ENCODE measurements at places on chromosomes 2 and 18.

DNA sequence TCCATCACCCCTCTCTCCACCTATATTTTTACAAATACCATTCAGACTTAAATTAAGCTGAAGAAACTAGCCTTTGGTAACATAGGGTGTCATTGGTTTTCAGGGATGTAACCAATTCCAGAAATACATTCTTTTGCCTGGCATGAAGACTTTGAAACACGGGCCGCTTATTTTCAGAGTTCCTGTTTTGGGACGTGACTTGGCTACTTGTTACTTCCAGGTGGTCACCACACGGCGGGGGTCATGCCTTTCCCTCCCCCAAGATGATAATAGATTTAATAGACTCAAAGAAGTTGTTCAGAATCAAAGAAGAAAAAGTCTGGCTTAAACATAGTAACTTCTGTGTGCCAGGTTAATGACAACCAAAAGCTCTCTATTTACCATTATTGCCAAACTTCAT is 110.6 kb downstream of the SEPTIN10 start:
- no peak for DNase-seq

GRCh38 chr2:120559401-120559800 is 176.3 kb upstream of the GLI2 start:
- DNase-seq, result no peak

DNA sequence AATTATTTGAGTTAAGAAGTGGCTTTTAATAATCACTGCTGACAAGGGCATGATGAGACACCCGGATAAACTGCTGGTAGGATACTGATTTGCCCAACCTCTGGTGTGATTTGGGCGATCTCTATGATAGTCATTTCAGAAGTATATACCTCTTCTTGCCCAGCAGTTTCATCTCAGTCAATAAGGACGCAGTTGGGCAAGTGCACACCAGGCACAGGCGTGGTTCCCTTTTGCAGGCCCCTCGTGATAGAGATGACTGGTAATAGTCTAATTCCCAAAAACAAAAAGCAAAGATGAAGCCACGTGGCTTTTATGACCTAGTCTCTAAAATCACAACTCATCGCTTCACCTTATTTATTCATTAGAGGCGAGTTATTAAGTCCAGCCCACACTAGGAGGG is 246.4 kb downstream of the PRKCE start:
- no peak for DNase-seq

GRCh38 chr2:96856776-96857666 is 795 bp downstream of the ANKRD39 start:
- DNase-seq, result no peak

DNA sequence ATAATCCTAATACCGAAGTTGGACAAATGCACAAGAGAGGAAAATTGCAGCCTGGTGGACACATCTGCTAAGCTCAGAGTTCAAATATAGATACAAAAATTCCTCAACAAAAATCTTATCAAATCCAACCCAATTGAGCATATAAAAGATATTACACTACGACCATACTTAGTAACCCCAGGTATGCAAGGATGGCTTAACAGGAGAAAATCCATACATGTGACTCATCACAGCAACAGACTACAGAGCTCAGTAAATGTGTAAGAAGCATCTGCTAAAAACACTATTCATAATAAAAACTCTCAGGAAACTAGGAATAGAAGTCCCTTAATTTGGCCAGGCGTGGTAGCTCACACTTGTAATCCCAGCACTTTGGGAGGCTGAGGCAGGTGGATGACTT is 28.3 kb downstream of the HS6ST1 start:
- no peak for DNase-seq
